ENCODE measurements at places on chromosomes 6 and 20.

- no peak for DNase-seq
These were observed 15.0 kb upstream of the MARCKS start for GRCh38 chr6:113842165-113842564.

GRCh38 chr6:15464211-15464725, 198.6 kb downstream of the DTNBP1 start:
- DNase-seq = peak; percentile 56

- DNase-seq = no peak
These were observed 208.6 kb downstream of the MOXD1 start for GRCh38 chr6:132192631-132193030.

DNA sequence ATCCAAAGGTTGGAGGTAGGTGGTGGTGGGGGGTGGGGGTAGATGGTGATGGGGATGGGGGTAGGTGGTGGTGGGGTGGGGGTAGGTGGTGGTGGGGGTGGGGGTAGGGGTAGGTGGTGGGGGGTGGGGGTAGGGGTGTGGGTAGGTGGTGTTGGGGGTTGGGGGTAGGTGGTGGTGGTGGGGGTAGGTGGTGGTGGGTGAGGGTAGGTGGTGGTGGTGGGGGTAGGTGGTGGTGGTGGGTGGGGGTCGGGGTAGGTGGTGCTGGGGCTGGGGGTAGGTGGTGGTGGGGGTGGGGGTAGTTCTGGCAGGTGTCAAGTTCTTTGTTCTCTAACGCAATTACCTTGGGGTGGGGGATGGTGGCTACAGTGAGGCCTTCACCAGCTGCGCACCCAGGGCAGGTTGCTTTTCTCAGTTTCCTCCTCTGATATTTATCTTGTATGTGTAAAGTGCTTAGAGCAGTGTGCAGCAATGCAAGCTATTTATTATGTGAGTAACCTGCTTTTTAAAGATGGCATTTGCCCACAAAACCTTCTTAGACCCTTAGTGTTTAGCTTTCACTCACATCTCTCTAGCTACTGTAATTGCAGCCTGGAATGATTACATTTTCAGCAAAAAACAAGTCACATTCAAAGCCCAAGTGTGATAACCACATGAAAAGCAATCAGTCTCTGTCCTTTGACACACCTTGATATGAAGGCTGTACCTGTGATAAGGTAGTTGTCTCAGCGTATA, 8.2 kb upstream of the CCDC167 start:
- no peak for DNase-seq

DNA sequence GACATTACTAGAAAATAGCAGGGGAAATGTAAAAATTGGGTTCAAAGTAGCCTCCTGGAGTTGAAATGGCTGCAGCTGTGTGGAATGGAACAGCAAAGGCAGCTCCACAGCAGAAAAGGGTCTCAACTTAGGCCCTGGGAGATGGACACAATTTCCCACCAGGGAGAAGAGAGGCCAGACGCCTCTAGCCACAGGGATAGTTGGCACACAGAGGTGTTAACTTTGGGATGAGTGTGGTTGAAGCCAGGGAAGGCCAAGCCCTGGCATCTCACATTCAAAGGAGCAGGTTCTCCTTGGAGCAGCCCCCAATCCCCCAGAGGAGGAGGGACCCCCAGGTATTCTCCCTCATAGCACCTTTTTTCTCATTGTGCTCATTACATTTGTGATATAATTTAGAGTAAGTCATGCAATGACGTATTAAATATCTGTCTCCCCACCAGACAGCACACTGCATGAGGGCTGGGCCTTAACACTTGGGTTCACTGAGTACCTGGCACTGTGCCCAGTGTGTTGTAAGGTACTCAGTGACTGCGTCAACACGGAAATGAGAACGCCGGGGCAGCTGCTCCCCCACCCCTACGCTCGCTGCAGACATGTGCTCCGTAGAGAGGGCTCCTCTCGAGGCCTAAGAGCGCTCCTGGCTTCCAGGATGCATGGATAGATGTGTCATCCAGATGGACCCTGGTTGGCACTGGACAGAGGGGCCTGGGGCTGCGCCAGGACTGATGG, 76.0 kb upstream of the CD93 start:
- no peak for DNase-seq

DNA sequence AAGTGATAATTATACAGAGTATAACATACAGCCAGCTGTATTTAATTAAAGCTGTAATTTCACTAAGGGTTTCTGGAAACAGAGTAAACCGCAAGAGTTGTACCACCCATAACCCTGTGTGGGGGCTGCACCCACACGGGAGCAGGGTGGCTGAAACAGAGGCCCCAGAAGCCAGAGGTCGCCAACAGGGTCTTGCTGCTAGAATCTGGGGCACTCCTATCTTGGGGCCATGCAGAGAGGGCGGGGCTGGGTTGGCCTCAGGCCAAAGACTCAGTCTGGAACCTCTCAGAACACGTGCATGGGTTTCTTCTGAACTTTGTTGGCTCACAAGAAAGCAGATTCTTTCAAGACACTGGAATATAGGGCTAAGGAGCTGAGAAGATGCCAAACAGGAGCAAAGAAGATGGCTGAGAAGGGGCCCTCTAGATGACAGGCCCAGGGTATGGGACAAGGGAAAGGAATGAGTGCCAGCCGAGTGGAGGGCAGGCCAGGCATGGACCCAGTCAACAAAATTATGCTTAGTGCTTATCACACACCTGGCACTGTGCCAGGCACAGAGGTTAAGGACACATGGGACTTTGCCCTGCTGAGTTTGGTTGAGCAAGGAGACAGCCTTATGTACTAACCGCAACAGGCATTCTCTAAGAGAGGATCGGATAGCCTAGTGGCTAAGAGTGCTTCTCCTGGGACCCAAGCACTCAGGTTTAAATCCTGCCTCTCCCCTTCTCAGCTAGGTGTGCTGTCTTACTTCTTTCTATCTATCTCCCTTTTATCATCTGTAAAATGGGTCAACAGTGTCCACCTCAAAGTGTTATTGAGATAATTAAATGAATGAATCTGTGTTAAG, 96.6 kb upstream of the FOXP4 start:
- DNase-seq = no peak

- DNase-seq = no peak
These were observed 13.6 kb downstream of the PERP start for GRCh38 chr6:138093632-138094031.

GRCh38 chr20:60228255-60228654, 270.0 kb downstream of the CDH26 start:
- DNase-seq = no peak

- peak; percentile 61 for DNase-seq
These were observed at the start of gene LY6G5C for GRCh38 chr6:31680226-31681134. LY6G5C (minus strand) TSS chr6:31681067; CDS start chr6:31680373, 694 bp downstream.

DNA sequence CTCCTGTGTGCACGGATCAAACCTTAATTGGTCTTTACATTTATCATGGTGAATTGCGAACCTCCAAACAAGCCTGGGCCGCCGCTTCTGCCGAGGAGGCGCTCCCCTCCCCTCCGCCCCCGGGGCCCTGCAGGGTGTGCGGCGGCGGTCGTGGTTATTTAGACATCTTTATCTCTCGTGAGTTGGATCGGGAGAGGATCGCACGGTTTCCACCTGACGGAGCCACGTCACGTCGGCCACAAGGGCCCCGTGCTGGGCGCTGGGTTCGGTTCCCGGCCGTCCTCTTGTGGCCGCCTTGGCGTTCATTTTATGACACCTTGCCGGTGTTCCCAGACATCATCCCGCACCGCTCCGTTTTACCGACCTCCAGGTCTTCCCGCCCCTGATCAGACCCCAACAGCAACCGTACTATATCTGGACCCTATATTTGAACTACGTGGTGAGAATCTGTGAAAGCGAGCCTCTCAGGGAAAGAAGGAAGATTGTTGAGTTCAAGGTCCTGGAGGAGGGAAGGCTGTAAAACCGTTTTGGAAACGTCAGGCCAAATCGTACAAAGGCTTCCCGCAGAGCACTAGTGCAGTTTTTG, 1.3 kb upstream of the CNR1 start:
- no peak for DNase-seq

GRCh38 chr20:14956026-14956425, 618.6 kb upstream of the FLRT3 start:
- DNase-seq = no peak

DNA sequence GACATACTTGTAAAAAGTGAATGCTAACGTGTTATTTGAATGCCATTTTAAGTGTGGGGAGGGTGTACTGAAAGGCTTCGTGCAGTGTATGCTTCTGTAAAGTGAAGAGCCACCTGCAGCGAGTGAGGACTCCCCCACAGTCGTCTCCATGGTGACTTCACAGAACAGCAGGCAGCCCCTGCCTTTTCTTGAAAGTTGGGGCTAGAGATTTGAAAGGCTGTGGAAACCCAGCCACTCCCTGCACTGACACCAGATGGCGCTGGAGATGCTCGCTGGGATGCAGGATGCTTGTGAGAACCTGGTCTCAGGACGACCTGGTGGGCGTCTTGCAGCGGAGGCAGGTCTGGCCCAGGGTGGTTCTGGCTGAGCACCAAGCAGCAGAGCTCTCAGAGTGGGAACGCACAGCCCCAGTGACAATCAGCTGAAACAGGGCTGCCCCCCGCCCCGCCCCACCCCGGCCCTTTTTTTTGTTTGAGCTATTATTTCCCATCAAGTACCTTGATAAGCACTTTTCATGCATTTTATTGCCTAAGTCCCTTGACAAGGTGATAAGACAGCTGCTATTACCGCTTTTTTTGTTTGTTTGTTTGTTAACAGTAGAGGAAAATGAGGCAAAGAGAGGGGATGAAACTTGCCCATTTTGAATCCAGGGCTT, 150.3 kb downstream of the SYCP2 start:
- peak; percentile 18 for DNase-seq

GRCh38 chr6:107843400-107843799, 19.3 kb upstream of the SCML4 start:
- DNase-seq = peak; percentile 15

DNA sequence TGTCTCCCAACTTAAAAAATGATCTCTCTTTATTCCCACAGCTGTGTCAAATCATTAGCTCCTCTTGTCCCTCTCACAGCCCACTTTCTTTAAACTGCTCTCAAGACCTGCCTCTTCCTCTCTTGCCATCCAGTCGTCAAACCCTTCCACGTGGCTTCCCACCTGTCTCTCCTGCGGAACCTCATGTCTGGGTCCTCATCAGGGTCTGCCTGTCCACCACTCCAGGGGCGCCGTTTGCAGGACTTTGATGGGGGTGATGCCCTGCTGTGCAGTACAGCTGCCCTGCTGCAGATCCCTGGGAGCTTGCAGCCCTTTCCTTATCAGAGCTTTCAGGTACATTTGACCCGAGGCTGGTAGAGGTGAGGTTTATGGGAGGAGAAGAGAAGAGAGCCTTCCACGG, 114.8 kb downstream of the DHX35 start:
- no peak for DNase-seq

DNA sequence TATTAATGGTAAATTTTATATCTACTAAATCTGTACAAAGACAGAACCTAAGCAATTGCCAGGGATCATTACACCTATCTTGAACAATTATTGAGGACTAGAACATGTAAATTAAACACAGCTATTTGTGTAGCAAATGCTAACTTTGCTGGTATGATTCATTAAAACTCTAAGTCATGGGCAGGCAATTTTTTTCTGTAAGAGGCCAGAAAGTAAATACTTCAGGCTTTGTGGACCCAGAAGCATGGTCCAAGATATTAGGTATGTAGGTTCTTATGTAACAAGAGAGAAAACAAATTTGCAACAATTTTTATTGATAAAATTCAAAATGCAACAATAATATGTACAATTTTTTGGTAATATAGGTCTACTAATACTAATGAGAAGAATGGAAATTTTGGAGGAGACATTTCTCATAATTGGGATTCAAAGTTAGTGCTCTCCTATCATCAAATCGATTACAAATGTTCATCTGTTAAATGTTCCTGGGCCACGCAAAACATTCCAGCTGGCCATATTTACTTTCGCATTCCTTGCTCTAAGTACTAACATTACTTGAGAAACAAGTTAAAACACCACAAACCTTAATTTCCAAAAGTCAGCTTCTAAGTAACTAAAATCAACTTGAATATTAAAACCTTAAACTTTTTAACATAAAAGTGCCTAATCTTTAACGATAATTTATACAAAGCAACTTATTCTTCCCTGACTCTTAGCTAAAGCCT, 4.3 kb downstream of the TMEM30A start:
- no peak for DNase-seq

DNA sequence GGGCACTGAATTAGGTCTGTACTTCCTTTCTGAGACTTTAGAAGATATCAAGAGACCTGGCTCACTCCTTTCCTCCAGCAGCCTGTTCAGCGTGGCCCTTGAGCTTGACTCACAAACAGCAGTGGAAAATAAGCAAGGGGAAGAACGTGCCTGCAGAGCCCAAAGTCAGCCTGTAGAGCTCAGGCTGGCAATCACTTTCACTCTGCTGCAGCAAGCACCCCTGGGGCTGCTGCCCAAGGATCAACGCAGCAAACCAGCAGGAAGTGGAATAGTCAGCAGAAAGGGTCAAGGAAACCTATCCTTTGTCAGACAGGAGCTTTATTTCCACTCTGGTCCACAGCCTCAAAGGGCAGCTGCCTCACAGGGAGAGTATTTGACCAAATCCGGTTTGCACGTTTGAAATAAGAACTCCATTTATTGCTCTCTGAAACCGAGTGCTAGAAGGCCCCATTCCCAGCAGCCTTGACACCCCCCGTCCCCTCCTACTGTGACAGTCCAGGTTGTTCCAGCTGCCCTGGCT, 77.4 kb downstream of the PRDM1 start:
- peak; percentile 35 for DNase-seq

DNA sequence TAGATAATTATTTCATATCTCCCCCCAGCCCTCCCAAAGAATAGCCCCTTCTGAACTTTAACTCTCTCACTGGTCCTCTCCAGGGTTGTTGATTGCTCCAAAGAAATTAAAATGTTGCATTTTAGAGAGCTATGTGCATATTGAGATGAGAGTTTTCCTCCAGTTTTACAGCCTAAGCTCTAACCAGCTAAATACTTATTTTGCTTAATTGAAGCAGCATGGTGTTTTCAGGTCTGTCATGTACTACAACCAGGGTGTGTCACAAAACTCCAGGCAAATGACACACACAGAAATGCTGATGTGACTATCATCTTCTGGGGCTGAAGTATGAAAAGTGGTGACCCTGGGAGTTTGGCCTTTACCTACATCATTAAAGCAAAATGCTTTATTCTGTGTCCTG, 196.8 kb upstream of the STXBP5 start:
- no peak for DNase-seq

GRCh38 chr6:49890988-49891387, 24.7 kb upstream of the CRISP1 start:
- no peak for DNase-seq

All from stimulated activated CD4-positive, alpha-beta T cell treated with anti-CD3 and anti-CD28 coated beads, Interleukin-4, amount 100 ng/mL, for 1 hour (primary cell).